HFFc6 (cell line): ENCODE measurements at places on chromosomes 2 and 18.

- no peak for DNase-seq
These were observed 56.3 kb downstream of the TIMM21 start for GRCh38 chr18:74204526-74205152.

DNA sequence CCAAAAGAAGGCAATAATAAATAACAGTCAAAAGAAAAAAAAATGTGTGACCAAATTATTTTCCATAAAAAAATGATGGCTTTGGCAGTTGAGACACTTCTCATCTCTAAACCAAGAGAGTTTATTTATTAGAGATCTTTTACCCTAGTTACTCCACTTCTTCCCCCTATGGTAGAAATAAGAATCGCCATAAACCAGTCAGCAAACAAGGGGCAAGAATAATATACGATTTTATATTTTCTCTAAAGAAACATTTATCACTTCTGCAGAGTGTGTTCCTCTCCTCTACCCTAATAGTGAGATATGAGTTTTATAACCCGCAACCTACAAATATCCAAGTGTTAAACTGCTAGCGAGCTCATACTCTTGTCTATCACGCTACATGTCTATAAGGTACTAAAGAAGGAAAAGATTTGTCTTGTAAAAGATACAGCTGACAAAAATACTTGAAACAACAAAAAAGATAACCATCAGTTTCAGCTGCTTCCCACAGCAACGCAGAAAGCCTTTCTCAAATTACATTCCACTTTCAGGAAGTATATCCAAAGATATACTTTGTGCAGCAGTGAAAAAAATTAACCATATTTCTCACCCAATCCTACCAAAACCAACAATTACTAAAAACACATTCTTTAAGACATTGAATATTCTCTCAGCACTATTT is 2.3 kb downstream of the RNF103 start:
- peak; percentile 26 for DNase-seq

DNA sequence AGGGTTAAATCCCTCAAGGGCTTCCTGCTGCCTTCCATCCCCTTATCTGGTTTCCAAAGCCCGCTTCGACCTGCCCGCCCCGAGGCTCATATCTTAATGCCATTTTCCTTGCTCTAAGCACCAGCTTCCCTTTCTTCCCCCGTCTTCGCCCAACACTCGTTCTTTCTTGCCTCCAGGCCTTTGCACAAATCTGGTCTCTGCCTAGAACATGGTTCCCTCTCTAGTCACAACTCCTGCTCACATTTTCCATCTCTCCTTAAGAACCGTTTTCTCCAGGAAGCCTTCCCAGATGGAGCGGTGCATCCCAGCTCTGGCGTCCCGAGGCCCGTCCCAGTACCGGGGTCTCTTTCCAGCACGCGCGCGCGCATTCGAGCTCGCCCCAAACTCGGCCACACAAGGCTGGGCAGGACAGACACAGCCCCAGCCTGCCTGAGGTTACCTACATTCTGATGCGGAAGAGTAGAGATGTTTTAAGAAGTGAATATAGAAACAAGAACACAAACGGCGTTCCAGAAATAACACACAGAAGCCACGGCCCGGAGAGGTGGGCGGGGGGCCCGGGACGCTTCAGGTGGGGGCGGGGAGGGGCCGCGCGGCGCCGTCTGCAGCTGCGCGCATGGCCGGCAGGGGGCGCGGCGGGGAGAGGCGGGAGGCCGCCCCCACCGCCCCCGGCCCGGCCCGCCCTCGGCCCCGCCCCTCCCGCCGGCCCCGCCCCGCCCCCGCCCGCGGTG is at the start of gene DGKD:
Gene DGKD, plus strand, starts transcription at position 726 of the 731 bp plus-strand sequence. CDS start 25 bp downstream, outside the sequence.
- no peak for DNase-seq

DNA sequence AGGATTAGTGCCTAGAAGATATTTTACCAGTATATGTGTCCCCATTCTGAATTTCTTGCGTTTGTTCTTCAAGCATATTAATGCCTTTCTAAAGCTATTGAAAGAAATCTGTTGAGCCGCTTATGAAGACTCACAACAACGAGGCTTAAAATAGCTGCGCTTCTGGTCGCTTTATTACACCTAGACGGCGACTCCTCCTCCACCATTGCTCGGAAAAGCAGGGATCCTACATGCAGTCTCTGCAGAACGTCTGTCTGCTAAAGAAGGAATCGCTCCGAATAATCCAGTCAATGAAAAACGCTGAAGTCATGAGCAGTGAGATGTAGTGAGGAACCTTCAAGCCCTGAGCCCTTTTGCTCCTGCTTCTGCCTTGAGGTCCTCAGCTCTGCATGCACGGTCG is 94.8 kb upstream of the ZNF516 start:
- no peak for DNase-seq

GRCh38 chr18:72826736-72827135 is 41.1 kb downstream of the NETO1 start:
- DNase-seq = no peak

DNA sequence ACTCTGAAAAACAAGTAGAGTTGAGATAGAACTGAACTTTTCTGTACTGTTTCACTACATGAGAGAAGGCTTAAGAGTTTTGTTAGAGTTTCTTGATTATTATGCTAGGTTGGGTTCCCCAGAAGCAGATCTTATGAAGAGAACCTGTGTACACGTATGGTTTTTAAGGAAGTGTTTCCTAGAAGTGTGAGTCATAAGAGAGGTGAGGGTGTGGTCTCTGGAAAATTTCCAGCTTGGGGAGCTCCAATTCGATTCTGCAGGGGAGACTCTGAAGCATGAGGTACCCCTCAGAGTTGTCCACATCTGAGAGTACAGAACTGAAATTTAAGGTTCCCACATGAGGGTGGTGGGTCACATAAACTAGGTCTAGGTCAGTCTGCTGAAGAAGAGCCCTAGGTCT is 83.3 kb upstream of the MAP2 start:
- no peak for DNase-seq

GRCh38 chr2:64972876-64973275 is 16.3 kb upstream of the SLC1A4 start:
- no peak for DNase-seq

DNA sequence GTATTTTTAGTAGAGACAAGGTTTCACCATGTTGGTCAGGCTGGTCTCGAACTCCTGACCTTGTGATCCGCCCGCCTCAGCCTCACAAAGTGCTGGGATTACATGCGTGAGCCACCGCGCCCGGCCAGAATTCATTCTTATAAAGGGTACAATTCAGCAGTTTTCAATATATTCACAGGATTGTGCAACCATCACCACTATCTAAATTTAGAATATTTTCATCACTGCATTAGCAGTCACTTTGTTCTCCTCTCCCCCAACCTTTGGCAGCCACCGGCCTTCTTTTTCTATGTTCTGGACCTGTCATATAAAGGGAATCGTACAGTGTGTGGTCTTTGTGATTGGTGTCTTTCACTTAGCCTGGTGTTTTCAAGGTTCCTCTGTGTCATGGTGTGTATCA is 40.7 kb downstream of the TCF7L1 start:
- DNase-seq = no peak
